Iris pigment epithelial cell (primary cell): ENCODE measurements at places on chromosomes 3 and 15.

GRCh38 chr3:53775834-53776251, 70.4 kb downstream of the CHDH start:
- no peak for DNase-seq

DNA sequence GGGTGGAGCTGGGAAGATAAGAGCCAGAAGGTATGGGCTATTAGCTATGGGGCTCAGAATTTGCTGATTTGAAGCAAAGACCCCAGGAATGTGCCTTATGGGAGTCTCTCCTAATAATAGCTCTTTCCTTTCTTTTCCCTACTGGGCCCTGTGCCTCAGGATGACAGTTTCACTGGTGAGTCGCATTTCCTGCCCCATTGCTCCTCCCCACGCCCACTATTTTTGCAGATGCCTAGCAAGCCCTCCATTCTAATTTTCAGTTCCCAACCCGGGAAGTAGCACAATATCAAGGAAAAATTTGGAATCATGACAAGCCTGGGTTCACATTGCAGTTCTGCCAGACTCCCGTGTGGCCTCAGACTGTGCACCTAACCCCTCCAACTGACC, 583 bp downstream of the IL17RE start:
- DNase-seq = no peak

DNA sequence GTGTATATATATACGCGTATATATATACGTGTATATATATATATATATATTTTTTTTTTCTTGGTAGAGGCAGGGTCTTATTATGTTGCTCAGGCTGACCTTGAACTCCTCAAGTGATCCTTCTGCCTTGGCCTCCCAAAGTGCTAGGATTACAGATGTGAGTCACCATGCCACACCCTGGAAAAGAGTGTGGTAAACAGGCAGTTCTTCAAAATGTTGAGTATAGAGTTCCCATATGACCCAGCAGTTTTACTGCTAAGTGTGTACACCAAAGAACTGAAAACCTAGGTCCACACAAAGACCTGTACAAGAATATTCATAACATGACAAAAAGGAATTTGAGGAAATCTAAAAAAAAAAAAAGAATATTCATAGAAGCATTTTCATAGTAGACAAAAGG, 71.8 kb upstream of the GCNT3 start:
- peak; percentile 28 for DNase-seq

DNA sequence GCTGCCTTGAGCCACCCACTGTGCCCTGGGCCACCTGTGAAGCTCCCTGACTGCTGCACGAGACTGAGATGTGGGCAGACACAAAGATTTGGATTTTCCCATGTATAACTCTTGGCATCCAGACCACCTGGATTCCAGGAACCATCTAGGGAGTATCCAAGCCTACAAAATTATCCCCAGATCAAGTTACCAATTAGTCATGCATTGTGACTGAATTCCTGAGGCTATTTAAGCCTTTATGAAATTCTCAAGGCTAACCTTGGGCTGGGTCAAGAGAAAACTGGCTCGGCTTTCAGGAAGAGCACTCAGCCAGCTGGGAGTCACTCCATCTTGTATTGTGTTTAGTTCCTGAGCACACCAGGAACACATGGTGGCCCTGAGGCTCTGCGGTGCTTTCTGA, 13.3 kb upstream of the ATP13A5 start:
- DNase-seq = peak; percentile 24

DNA sequence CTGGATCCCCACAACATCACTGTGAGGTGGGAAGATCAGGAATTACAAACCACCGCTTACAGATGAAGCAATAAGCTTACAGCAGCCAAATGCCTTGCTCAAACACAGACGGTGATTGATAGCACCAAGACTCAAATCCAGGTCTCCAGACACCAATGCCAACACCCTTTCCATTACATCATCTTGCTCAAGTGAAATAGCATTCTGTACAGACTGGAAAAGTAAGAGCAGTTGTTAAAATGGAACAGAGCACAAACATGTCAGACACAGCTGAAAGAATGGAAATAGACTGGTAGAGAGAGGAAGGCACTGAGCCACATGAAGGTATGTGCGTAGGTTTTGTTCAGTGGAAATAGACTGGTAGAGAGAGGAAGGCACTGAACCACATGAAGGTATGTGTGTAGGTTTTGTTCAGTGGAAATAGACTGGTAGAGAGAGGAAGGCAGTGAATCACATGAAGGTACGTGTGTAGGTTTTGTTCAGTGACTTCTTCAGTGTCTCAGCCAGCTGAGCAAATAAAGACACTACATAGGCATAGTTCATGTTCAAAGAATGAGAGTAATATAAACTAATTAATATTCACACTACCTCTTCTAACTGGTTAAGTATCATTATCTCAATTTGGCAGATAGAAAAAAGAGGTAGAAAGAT, 15.6 kb downstream of the CLDN1 start:
- DNase-seq = peak; percentile 92

- DNase-seq = no peak
Measured at GRCh38 chr15:88118035-88118434, 138.5 kb downstream of the NTRK3 start.
